ENCODE measurements at places on chromosomes 5 and 9.

- no peak for DNase-seq
Measured at GRCh38 chr5:74206579-74207550, 433.7 kb downstream of the ENC1 start.

DNA sequence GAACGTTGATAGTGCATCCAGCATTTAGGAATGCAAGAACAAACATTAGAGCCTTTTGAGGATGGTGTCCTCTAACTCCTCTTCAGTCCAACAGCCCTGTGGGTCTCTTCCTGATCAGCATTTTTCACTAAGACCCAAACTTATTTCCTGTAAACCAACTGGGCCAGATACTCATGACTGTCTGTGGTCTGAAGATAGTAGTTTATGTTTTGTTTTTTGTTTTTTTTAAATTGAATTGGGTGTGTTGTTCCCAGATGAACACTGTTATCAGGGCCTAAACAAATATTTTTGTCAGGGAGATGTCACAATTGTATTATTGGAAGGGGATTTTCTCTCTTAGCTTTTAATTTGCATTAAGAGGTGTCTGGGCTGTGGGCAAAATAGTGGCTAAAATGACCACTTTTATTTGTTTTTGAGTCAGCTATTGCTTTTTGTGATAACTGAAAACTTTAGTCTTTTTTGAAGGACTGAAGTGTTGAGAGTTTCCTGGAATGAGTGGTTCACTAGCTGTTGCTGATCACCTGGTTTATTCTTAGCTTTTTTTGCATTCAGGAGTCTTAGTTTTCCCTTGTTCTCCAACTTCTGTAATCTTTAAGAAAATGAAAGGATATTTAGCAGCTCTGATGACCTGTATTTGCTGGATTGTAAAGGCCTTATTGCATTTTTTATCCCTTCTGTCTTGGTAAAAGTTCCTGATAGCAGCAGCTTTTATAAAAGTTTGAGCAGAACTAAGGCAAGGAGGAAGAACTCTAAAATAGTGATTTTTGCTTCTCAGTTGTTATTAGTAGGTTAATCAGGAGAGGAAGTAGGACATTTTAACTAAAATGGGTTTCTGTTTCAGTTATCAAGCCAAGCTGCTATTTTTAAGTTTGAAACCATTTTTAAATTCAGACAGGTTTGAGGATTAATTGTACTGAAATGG, 5.5 kb downstream of the MAN2A1 start:
- DNase-seq, result peak; percentile 48

- no peak for DNase-seq
Measured at GRCh38 chr5:3034881-3035280, 283.4 kb upstream of the IRX2 start.

GRCh38 chr5:98064118-98064685, 709.3 kb upstream of the RGMB start:
- DNase-seq, result no peak

GRCh38 chr5:144275329-144275728, 104.7 kb downstream of the KCTD16 start:
- no peak for DNase-seq

- DNase-seq, result no peak
Measured at GRCh38 chr5:168793841-168794837, 215.0 kb upstream of the PANK3 start.

DNA sequence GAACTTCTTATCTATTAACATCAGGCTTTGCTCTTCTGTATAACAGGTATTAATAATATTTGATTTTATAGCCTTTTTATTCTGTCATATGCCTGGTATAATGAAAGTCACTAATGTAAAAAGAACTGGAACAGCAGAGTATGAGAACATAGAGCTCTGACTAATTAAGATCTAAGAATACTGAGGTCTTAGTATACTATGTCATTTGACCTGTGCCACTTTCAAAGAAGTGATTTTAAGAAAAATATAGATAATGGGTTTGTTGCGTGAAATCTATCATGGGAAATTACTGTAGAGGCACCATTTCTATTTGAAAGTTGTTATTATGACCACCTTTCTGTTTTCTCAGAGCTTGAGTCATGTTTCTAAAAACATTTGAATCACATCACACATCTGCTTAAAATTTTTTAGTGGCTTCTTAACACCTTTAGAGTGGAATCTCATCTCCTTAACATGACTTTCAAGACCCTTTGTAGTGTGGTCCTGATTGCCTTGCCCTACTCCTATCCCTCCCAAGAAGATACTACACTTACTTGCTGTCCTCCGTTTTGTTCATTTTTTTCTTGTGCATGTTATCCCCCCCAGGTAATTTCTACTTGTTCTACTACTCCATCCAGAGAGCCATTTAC, 14.3 kb downstream of the WDR36 start:
- DNase-seq, result no peak

GRCh38 chr5:149288436-149288835, 16.8 kb downstream of the AFAP1L1 start:
- DNase-seq, result no peak

- DNase-seq, result no peak
Measured at GRCh38 chr5:160048131-160048530, 39.2 kb downstream of the TTC1 start.

DNA sequence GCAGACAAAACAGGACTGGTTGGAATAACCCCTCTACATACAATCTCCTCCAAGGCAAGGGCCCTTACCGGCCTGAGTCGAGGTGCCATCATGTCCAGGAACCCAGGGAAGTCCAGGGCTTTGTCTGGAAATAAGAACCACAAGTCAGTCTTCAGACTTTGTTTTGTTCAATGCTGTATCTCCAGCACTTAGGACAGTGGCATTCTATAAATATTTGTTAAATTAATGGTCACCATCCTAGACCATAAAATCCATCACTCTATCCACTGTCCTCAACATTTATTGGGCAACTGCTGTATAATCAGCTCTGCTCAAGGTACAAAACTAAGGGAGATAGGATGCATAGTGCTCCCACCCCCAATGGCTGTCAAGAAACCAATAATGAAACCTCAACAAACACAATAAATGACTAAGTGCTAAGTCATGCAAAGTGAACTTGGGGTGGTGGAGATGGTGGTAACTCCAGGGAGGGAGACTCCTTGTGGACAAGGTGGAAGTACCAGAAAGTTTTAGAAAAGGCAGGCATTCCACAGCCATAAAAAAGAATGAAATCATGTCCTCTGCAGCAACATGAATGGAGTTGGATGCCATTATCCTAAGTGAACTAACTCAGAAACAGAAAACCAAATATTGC, 5.0 kb downstream of the RELL2 start:
- DNase-seq, result no peak

GRCh38 chr5:120139039-120139438, 325.1 kb upstream of the PRR16 start:
- DNase-seq, result no peak

GRCh38 chr5:142674531-142675469, 11.1 kb downstream of the FGF1 start:
- DNase-seq, result no peak

- no peak for DNase-seq
Measured at GRCh38 chr9:99044827-99045226, 60.1 kb upstream of the TGFBR1 start.

DNA sequence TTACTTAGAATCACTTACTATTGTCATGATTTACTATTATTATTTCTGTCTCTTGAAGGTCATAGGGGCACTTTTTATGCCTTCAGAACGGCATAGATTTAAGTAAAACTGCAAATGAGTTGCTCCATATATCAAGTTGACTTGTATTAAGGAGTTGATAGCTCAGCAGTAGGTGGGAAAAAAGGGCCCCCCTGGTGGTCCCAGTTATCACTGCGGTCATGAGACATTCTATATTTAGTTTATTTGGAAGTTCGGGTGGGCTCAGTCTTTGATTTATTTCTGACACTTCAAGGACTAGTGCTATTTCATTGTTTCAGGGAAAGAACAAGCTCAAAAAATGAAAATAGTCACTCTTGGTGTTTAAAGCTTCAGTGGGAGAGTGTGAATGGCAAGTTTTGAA, 159.3 kb downstream of the SLC24A2 start:
- DNase-seq, result no peak

- DNase-seq, result no peak
Measured at GRCh38 chr9:113618836-113619490, 155.4 kb downstream of the RGS3 start.
